ENCODE measurements at places on chromosomes 1 and 21.

DNA sequence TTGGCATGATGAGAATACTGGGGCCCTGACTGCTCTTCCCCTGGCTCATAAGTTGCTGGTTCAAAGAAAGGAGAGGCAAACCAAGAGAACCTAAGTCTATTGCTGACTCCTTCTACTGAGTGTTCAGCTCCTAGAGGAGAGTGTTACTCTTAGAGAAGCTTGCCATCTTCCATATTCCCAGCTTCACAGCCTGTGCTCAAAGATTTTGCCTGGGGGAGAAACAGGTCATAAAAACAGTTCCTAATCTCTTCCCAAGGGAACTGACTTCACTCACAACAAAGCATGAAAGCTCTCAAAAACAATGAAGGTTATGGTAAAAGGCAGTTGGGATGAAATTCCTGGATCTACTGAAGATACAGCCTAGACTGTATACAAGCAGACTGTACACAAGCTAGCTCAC is 37.1 kb downstream of the LRRC40 start:
- no peak for DNase-seq

- no peak for DNase-seq
Observed at GRCh38 chr1:1168451-1169411, 4.9 kb upstream of the TTLL10 start.

GRCh38 chr21:44596068-44596725 is 3.9 kb upstream of the KRTAP10-6 start:
- no peak for DNase-seq

- no peak for DNase-seq
Observed at GRCh38 chr1:2299131-2299627, 71.1 kb downstream of the SKI start.

DNA sequence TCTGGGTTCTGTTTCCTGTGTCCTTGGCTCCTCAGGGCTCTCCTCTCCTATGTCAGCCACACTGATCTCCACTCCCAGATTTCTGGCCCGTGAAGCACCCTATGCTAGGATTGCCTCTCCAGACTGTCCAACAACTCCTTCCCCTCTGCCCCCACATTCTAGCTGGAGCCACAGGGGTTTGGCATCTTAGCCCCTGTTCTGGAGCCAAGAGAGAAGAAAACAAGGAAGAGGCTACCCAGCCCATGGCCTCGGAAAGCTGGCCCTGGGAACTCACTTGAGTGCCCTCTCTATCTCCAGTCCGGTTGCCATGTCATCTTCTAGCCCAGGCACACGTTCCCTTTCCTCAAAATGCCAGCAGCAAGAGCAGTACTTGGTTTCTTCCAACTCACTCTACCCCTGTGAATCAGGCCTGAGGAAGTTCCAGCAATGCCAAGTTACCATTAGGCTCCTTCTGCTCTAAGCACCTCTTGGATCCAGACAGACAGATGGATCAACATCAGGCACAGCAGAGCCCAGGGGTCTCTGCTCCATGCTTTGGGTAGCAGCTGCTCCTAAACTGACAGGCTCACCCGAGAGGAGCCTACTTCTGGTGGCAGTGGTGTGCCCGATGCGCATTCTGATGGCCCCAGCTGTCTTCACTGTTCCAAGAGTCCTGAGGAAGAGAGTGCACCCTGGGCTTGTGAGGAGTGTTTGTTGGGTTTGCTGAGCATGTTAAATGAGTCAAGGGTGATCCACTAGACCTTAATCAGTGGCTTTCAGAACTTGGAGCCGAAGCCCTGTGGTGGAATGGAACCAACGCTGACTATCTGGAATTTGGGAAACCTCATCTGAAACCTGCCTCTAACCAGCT is 11.6 kb upstream of the GPR61 start:
- DNase-seq: no peak

GRCh38 chr1:47574451-47575165 is 136.8 kb downstream of the FOXD2 start:
- no peak for DNase-seq

GRCh38 chr1:100506217-100506616 is 31.7 kb upstream of the GPR88 start:
- DNase-seq: no peak

DNA sequence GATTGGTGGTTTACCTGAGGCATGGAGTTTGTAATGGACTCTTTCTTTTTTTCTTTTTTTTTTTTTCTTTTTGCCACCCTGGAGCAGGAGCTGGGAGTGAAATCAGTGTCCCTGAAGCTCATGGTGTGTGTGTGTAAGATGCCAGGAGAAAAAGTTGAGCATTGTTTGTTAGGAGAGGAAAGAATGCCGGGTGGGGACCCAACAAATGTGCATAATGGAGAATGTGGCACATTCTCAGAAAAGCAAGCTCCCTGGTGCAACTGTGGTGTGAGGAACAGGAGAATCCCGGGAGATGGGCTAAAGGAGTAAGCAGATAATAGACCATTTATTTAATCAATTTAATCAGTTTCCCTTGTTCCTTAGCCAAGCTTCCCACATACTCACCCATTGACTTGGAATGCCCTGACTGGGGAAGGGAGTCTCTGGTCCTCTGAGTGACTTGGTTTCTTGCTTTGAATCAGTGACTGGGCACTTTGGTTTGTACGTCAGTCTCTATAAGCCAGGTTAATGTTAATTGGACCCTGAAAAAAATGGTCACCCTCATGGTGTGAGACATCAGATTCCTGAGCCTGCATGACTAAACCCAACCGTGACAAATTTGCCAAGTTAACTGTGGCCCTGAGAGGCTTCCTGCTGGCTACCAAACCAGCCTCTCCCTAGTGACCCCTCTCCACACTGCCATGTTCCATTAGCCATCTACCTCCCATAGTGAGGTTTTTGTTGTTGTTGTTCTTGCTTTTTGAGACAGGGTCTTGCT is 43.9 kb upstream of the ITPKB start:
- DNase-seq: no peak

DNA sequence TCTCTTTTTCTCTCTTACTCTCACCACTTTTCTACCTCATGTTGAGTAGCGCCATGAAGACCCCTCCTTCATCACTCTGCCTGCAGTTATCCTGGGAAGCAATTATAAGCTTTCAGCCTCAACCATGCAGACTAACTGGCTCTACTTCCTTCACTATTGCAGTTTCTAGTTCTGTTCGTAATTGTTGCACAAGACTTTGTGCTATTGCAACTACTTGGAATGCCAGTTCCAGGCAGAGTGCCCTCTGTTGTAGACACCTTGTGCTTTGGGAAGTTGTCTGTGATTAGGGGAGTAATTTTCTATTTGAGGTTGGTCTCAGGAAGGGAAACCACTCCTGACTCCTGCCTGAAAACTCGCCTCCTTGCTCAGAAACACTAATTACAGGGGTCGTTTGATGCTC is 19.4 kb downstream of the PGM1 start:
- DNase-seq: no peak

- DNase-seq: no peak
Observed at GRCh38 chr21:36120304-36120888, 14.5 kb upstream of the CBR3 start.

GRCh38 chr1:54965624-54966340 is 14.6 kb upstream of the TMEM61 start:
- DNase-seq: peak; percentile 54

GRCh38 chr1:18444563-18444962 is 36.2 kb upstream of the KLHDC7A start:
- DNase-seq: no peak

GRCh38 chr21:32666258-32666657 is 54.1 kb upstream of the CFAP298 start:
- DNase-seq: peak; percentile 10

DNA sequence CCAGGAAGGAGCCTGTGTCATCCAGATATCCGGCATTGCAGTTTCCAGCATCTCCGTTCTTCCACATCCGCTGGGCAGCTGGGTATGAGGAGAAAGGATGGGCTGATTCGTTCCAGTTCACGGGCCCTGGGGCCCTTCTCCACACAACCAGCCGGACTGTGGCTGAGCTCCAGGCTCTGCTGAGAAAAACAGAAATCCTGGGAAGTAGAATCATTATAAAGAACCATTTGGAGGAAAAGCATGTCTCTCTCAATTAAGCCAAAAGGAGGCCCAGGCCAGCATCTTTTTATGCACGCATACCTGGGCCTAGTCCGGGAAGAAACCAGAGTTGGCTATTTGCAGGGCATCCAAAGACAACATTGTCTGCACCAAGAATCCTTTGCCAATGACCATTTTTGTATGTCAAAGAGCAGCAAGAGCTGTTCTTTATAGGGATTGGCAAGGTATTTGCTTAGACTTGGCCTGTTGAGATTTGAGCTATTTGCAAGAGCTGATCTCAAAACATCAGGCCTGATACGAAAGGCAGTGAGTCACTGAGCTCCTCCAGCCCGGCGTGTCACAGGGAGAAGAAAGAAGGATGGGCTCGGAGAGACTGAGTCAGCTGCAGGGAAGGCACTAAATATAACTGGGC is 84.9 kb upstream of the ARHGEF16 start:
- DNase-seq: no peak

- DNase-seq: no peak
Observed at GRCh38 chr1:20312818-20313217, 22.1 kb downstream of the VWA5B1 start.

- DNase-seq: no peak
Observed at GRCh38 chr1:77833521-77834100, 54.2 kb downstream of the MIGA1 start.

DNA sequence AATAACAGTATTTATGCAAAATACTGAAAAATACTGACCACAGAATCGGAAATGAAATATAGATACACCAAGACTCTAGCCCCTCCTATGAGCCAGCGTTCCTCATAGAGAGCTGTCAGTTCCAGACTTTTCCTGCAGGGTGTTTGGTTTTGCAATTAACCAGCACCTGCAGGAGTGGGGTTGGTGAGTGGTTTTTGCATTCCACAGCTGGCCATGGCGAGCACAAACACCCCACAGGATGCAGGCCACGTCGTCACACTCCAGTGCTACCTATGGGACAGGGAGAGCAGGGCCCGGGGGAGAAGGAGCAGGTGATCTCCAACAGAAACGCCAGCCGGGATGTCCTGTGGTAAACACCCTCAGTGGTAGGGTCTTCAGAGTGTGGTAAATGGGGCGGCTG is 94.1 kb downstream of the ERG start:
- DNase-seq: peak; percentile 78

DNA sequence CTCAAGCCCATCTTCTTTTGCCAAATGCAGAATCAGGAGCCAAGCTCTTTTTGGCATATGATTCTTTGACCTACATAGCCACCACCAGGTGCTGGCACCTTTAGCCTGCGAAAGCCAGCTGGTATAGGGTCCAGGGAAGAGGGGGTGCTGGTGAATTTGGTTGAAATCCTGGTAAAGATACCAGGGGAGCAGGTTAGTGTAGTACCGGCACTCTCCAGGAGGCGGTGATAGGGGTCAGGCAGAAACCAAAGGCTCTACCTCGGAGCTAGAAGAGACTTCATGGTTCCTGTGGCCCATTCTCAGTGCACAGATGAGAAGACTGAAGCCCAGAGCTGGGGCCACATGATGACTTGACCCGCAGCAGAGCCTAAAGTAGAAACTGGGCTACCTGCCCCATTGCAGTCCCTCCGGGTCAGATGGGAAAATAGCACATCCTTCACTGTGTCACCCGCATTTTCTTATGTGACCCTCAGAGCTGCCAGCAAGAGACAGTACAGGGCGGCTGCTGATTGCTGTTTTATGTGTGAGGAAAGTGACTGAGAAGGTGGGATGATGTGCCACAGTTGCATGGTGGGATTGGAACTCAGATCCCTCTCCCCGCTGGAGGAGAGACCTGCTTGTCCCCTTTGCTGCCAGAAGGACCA is 36.0 kb upstream of the IL19 start:
- peak; percentile 69 for DNase-seq

GRCh38 chr1:82398357-82398756 is 597.6 kb downstream of the ADGRL2 start:
- DNase-seq: no peak

DNA sequence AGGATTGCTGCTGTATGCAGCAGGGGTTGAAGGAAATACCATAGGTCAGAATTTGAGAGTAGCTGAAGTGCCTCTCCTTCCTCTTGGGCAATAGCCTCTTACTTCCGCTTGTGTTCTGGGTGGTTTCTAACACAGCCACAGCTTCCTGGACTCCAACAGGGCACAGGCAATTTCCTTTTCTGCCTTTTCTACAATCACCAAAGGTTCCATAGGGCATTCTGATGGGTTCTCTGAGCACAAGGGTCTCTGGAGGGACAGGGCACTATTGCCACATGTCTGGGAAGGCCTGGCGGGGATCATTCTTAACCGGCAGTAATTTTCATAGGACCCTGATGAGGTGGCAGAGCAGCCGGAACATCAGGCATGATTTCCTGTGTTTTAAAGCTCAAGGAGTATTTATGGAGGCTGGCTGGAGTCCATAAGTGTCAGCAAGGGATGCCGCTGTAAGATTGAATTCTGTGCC is 5.5 kb upstream of the AGTRAP start:
- DNase-seq: peak; percentile 93

- peak; percentile 43 for DNase-seq
Observed at GRCh38 chr1:178094739-178095645, 1.1 kb downstream of the RASAL2 start.

GRCh38 chr1:94607398-94607797 is 65.8 kb upstream of the F3 start:
- no peak for DNase-seq

- no peak for DNase-seq
Observed at GRCh38 chr1:81307786-81308185, 492.9 kb upstream of the ADGRL2 start.

- no peak for DNase-seq
Observed at GRCh38 chr1:67436511-67437055, 6.4 kb upstream of the SERBP1 start.

- no peak for DNase-seq
Observed at GRCh38 chr1:41344708-41345159, 16.5 kb upstream of the FOXO6 start.

DNA sequence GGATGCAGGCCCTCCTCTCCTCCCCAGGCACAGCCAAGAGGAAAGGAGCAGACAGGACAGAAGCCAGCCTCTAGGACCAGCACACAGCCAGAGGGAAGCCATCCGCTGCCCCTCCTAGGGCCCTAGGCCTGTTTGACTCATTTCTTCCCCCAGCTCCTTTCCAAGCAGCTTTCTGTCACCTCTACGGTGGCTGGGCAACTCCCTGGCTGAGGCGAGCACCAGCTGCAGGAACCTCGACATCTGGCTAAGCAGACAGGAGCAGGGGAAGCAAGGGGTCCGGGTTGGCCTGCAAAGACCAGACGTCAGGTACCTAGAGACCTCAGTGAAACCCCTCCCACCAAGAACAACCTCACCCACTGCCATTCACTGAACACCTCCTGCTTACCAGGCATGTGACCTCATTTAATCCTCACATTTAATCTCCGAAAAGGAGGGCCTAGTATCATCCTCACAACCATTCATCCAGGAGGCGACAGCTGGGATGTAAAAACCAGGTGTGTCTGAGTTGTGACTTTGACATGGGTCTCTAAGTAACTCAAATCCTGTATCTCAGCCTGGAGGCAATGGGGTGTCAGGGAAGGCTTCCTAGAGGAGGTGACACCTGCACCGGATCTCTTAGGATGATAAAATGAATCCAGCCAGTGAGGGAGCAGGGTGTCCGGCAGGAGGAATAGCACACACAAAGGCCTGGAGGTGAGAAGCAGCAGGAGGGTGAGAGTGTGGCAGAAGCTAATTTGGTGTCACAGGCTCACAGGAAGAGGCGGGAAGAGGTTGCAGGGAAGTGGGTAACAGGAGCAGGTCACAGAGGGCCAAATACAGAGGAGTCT is 5.9 kb downstream of the LRP8 start:
- no peak for DNase-seq

GRCh38 chr1:204257446-204257845 is 43.7 kb upstream of the GOLT1A start:
- DNase-seq: no peak
